Ovary (tissue), 10 donors: ENCODE measurements at places on chromosomes 7 and 10.
A peak's percentile ranks its signal among the peaks of the same experiment; 100 is the strongest.

- no peak for DNase-seq
Observed at GRCh38 chr10:48450741-48451466, 144.4 kb downstream of the MAPK8 start.

GRCh38 chr7:124390301-124390700 lies 357.4 kb upstream of the TMEM229A start:
- no peak for DNase-seq

GRCh38 chr7:28121496-28121895 lies 59.1 kb downstream of the JAZF1 start:
- no peak for DNase-seq

DNA sequence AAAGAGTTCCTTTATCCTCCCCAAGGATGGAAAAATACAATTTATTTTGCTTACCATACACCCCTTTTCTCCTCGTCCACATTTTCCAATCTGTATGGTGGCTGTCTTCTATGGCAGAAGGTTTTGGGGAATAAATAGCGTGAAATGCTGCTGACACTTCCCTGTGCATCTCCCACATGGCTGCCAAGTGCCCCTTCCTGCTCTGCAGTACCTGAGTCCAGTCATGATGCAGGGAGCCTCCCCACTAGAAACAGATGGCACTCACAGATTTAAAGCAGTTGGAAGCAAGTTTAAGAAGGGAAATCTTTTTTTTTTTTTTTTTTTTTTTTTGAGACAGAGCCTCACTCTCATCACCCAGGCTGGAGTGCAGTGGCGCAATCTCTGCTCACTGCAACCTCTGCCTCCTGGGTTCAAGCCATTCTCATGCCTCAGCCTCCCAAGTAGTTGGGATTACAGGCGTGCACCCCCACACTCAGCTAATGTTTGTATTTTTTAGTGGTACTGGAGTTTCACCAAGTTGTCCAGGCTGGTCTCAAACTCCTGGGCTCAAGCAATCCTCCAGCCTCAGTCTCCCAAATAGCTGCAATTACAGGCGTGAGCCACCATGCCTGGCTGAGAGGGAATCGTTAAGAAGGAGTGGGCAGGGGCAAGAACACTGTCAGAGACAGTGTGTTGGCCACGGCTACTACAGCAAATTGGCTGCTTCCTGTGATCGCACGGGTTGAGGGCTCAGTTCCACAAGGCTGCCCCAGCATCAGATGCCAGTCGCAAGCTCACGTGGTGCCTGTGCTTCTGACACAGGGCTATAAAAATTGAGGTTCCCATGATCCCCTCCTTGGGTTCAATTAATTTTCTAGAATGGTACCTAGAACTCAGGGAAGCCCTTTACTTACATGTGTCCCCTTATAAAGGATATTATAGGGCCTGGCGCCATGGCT lies 5.3 kb upstream of the PILRA start:
- no peak for DNase-seq

DNA sequence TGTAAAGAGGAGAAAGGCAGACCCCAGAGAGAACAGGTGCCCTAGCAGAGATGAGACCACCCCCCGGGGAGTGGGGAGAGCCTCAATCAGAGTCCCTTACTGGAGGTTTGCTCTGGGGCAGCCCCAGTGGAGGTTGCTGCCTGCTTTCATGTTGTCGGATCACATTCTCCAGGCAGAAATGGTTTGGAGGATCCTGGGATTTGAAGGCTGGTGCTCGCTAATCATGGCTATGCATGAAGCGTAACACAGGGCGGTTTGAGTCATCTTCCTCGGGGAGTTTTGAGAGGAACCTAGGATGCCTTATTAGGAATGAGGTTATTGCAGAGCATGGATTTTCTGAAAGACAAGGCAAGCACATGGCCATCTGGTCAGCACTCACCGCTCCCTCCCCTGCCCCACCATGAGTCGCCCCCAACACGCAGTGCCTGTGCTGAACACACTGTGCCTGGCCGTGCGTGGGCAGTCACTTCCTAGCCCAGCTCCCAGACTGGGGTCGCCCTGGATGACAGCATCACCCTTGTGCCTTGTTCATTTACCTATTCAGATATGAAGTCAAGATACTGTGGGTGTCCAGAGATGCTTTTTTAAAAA lies 319.9 kb downstream of the DPP6 start:
- DNase-seq, result no peak

- DNase-seq, result no peak
Observed at GRCh38 chr7:139887992-139888481, 59.0 kb downstream of the TBXAS1 start.

- DNase-seq, result no peak
Observed at GRCh38 chr10:131859341-131860020, 41.3 kb upstream of the PPP2R2D start.

DNA sequence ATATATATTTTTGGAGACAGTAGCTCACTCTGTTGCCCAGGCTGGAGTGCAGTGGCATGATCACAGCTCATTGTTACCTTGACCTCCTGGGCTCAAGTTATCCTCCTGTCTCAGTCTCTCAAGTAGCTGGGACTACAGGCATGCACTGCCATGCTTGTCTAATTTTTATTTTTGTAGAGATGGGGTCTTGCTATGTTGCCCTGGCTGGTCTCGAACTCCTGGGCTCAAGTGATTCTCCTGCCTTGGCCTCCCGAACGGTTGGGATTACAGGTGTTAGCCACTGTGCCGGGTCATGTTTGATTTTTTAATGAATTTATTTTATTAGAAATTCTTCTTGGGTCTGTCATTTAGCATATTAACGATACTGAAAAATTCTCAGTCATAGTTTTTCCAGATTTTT lies 70.5 kb downstream of the TMEM270 start:
- no peak for DNase-seq

GRCh38 chr7:72493850-72494661 lies 81.9 kb upstream of the CALN1 start:
- DNase-seq, result no peak

GRCh38 chr7:129599174-129599573 lies 12.3 kb upstream of the NRF1 start:
- DNase-seq, result no peak

DNA sequence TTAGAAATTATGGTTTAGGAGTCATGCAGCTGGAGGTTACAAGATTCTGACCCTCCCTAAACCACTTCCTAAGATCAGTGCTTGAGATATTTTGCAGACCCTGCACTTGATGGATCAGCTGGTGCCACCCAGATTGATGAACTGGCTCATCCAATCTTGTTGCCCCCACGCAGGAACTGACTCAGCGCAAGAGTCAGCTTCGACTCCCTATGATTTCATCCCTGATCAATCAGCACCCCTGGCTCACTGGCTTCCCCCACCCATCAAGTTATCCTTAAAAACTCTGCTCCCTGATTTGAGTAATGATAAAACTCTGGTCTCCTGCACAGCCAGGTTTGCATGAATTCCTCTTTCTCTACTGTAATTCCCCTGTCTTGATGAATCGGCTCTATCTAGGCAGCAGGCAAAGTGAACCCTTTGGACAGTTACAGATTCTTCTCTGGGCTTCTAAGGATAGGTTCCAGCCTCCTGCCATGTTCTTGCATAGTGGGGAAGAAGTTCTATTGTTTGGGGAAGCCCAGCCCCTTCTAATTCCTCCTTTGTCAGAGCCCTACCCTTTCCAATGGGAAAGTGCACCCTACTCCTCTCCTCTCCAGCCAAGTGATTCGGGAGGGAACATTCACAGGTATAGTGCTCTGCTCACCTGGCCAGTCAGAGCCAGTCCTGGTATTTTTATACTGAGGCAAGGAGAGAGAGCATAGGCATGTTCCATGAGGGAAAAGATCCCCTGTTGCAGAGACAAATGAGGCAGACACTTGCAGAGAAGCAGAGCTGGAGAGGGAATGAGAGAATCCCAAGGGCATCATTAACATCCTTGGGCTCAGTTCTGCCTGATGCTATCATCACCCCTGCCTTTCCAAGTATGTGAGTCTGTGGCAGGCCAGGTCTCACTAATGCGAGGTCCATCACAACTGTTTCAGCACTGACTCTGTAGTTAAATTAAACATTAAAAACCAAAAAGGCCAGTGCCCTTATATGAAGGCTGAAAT lies 224.4 kb upstream of the GALNT17 start:
- DNase-seq, result no peak

GRCh38 chr7:34087892-34088891 lies 182.9 kb downstream of the BMPER start:
- DNase-seq, result no peak

DNA sequence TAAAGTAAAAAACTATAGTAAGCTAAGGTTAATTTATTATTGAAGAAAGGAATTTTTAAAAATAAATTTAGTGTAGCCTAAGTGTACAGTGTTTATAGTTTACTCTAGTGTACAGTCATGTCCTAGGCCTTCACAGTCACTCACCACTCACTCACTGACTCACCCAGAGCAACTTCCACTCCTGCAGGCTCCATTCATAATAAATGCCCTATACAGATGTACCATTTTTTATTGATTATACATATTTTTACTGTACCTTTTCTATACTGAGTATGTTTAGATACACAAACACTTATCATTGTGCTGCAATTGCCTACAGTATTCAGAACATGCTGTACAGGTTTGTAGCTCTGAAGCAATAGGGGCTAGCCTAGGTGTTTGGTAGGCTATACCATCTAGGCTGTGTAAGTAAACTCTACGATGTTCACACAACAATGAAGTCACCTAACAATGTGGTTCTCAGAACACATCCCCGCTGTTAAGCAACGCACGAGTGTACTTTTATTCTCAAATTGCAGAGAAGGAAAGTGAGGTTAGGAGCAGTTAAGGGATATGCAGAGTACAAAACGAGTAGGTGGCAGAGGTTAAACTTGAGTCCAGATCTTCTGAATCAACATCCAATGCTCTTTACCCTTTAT lies 38.9 kb upstream of the PLCE1 start:
- DNase-seq, result no peak

- no peak for DNase-seq
Observed at GRCh38 chr10:128398118-128398517, 271.9 kb upstream of the MKI67 start.

GRCh38 chr10:80672613-80673012 lies 134.9 kb downstream of the SH2D4B start:
- DNase-seq, result no peak

DNA sequence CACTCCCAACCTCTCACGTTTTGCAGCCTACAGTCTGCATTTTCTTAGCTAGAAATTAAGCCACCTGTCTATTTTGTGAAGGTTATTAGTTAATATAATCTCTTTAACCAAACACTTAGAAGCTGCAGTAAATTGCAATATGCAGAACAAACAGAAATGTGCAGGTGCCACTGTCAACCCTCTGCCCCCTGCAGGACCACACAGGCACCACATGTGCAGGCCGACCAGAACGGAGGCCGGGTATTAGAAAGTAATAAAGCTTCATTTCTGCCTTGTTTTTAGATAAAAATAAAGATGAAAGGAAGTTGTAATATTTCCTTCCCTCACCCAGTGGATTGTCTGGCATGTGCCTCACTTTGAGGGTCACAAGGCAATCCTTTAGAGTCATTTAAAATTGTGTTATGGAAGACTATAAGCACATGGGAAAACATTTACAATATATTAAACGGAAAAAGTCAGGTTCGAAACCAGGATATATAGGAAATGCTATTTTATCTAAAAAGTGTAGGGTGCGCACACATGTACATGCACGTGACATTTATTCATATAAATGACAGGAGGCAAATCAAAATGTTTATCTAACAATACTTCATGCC lies 158.2 kb downstream of the ARHGAP12 start:
- no peak for DNase-seq

- no peak for DNase-seq
Observed at GRCh38 chr7:96794063-96794462, 84.4 kb upstream of the SEM1 start.

GRCh38 chr10:14603534-14604102 lies 171.1 kb downstream of the FAM107B start:
- DNase-seq, result no peak

DNA sequence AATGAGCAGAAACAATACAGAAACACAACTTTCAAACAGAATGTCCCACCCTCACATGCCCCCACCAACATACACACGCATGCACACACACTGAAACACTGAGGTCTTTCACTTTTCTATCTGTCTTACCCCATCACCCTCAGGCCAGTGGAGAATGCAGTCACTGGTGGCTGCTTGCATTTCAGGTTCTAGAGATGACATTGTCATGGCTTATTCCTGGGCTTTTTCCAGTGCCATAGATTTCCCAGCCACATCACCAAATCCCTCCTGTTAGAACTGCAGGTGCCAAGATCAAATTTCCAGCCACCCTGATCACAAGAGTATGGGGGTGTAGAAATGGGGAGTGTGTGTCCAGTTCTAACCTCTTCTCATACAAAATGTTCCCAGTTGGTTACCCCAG lies 68.4 kb downstream of the CACNA2D1 start:
- no peak for DNase-seq

DNA sequence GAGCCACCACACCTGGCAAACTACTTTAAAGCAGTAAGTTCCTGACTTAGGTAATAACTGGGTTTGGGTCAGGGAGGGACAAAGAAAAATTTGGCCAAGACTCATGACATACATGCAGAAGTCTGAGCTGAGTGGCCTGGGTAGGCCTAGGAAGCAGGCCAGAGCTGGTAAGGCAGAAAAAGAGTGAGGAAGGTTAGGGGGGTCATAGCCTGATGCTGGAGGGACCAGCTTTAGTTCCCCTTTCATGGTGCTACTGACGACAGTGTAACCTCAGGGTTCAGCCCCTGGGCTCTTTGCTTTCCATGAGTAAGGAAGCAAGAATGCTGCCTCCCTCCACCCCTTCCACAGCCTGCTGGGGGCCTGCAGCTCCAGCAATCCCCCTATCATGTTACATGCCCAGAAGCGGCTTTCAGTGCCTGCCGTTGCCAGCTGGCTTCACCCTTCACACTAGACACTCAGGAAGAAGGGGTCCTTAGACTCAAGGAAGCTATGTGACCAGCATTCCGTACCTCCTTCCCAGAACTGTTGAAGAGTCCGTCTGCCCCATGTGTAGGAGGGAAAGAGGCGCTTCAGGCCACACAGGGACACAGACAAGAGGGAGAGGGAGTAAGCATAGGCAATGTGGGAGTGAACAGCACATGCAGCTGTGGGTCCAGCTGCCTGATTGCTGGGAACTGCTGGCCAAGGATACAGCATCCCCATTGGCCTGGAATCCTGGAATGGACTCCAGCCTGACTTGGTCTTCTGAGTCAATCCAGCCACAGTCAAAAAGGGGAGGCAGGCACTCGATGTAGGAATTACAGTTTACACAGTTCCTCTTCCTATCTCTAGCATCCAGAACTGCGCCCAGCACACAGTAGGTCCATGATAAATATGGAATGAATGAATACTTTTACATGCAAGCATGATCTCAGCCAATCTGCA lies 4.1 kb upstream of the PLAU start:
- peak; percentile 81 for DNase-seq

DNA sequence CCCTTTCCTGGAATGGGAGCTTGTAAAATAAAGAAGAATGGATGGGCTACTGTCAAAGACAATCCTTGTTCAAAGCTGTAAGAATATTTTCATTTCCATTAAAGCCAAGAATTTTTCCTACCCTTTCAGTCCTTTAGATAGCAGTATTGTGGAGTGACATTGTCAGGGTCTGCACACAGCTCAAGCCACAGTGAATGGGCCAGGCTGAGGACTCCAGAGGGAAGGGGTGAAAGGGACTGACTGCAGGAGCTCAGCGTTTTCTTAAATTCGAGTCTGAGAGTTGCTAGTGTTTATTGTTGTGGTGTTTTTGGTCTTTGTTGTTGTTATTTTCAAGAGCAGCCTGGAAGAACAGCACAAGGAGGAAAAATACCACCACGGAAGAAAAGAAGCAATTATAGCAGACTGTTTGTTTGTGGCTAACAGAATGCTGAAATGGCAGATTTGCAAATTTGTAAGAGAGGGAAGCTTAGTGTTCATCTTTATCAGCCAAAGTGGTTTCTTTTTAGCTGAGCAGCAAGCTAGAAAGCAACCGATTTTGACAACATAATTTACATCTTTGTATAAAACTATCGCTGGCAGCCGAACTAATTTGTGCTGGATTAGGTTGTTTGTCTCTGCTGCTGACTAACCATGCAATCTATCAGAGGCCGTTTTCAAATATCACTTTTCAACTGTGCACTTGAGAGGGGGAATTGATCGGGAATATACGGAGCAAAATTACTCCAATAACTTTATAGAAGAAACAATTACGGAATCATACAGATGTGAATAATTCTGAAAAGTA lies 192.1 kb downstream of the LRMDA start:
- DNase-seq, result no peak
